Activated CD8-positive, alpha-beta memory T cell treated with anti-CD3 and anti-CD28 coated beads for 48 hours (primary cell): ENCODE measurements at places on chromosomes 2 and 18.

- DNase-seq, result no peak
Observed at GRCh38 chr2:44210362-44210761, 41.7 kb downstream of the PPM1B start.

GRCh38 chr2:102059151-102059550, 67.4 kb downstream of the IL1R2 start:
- DNase-seq, result no peak

GRCh38 chr2:238380336-238380735, 46.4 kb upstream of the ASB1 start:
- no peak for DNase-seq

DNA sequence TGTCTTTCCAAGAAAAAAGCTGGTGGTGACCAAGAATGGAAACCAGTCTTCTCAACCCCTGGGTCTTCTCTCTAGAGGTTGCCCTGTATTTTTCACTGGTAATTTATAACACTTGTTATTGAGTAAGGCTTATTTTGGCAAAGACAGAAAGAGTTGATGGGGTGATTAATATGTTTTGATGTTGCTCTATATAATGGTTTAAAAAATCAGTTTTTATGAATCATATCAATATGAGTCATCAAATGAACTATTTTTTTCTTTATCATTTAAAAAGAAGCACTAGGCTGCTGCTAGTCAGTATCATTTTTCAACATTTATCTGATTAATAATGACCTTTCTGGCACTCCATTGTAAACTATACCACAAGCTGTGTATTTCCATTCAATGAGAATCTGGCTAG, 1142.2 kb downstream of the LRP1B start:
- no peak for DNase-seq

GRCh38 chr2:34012715-34013302, 413.7 kb upstream of the FAM98A start:
- DNase-seq, result no peak

- no peak for DNase-seq
Observed at GRCh38 chr2:236673126-236673822, 103.6 kb downstream of the ACKR3 start.

- DNase-seq, result no peak
Observed at GRCh38 chr18:50092245-50092805, 102.6 kb downstream of the MYO5B start.

DNA sequence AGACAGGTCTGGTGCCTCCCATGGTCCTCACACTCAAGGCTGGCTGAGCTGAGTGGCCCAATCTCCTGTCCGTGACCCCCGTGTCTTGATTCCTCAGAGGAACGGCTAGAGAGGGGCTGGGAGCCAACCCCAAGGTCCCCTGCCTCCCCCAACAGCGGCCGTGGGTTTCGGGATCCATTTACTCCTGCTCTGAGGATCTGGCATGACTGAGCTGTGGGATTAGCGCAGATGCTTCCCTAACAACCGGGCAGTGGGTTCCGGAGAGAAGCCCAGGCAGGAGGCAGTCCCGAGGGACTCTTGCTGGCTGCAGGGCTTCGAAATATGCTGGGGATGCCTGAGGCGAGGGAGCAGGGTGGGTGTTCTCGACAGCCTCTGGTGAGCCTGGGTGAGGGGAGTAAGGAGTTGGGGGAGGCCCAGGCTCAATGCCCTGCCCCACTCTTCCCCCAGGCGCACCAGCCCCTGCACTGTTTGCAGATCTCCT, 18.9 kb downstream of the GPR35 start:
- no peak for DNase-seq

- DNase-seq, result no peak
Observed at GRCh38 chr2:72583376-72583775, 242.5 kb downstream of the EXOC6B start.

DNA sequence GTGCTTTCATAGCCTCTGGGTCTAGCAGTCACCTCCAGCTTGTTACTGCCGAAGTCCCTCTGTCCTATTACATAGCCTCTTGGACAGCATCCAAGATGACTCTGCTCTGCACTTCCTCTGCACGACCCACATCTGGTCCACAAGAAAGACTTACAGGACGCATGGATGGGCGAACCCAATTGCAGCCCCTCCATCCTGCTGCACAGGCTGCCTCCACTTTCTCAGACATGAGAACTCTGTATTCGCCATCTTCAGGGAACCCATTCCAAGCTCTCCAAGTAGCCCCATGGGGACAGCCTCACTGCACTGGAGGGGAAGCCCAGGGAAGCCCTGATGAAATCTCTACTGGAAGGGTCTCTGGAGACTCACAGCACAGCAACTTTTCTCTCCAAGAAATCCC, 172.1 kb downstream of the GFPT1 start:
- no peak for DNase-seq

DNA sequence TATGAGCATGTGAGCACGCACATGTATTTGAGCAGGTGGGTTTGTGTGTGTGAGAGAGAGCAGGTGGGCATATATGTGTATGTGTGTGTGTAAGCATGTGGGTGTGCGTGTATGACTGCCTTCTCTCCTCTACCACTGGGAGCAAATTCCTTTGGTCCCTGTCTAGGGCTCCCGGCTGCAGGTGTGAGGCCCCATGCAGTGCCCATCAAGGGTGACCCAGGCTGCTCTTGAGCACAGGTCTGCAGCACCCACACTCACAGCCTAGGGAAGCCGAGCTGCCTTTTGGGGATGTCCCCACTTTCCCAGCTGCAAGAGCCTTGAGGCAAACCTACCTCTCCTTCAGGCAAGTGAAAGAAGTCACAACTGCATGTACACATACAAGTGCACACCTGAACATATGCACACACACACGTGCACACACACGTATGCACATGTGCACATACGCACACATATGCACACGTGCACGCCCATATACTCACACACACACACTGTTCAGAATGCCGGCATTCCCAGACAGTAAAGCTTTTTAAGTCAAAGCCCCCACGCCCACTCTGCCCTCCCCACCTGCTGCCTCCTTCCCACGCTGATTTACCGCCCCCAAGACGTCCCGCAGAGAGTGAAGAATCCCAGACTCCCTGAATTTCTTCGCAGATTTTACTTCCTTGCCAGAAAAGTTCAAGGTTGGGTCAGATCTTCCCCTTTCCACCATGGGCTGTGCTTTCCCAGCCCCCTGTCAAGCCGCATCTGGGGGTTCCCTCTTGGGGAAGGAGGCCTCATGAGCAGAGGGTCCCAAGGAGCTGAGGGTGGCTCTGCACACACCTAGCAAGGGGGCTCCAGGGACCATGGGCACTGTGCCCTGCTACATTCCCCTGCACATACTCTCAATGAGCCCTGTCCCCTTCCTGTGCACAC, 170.6 kb downstream of the TWIST2 start:
- no peak for DNase-seq

GRCh38 chr18:42039396-42039795, 84.4 kb downstream of the PIK3C3 start:
- DNase-seq, result no peak
